NK-92 treated with Interleukin-12 subunit alpha and Interleukin-12 subunit beta, amount 100 ng/mL, for 24 hours (cell line): ENCODE measurements at places on chromosomes 11 and 22.

DNA sequence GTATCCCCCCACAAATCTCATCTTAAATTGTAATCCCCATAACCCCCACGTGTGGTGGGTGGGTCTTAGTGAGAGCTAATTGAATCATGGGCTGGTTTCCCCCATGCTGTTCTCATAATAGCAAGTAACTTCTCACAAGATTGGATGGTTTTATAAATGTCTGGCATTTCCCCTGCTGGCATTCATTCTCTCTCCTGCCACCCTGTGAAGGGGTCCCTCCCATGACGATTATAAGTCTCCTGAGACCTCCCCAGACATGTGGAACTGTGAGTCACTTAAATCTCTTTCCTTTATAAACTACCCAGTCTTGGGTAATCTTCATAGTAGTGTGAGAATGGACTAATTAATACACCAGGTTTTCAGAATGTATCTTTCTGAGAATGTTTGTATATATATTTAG lies 1159.4 kb downstream of the FAM181B start:
- DNase-seq = no peak

GRCh38 chr11:9687711-9688477 lies 24.0 kb downstream of the SWAP70 start:
- DNase-seq = no peak

- no peak for DNase-seq
Measured at GRCh38 chr11:45580399-45580798, 85.0 kb downstream of the CHST1 start.

DNA sequence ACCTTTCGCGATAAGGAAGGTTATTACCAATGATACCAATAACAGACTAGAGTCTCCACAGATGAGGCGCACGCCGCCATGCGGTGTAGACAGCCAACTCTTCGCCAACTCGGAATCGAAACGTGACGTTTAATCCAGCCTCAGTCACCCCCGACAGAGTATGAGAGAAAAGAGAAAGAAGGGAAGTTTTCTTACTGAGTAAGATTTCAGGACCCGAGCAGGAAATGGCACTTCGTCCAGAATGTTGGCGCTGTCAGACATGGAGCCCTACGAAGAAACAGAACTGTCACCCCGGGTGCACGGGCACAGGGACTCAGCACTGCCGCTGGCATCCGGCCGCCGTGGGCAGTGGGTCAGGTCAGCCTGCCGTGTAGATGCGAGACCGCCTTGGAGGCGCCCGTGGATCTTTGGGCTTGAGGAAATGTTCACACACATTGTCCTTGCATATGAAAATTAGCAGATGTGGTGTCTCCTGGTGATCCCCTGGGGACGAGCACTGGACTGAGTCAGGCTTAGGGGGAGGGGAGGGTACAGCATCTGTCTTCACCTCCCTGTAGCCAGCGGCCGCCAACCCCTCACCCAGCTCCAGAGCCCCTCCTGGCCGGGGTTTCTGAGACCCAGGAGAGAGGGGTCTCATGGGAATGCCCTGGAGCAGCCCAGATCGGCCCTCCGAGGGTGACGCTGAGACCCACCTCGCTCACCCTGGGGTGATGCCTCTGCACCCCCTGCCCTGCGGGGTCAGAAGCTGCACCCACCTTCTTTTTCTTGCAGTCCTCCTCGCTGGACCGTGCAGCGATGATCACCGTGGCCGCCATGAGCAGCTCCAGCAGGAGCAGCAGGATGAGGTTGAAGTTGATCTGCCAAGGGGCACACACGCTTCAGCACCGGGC lies 8.3 kb downstream of the MLC1 start:
- no peak for DNase-seq

- no peak for DNase-seq
Measured at GRCh38 chr11:122724520-122724919, 69.0 kb downstream of the UBASH3B start.

DNA sequence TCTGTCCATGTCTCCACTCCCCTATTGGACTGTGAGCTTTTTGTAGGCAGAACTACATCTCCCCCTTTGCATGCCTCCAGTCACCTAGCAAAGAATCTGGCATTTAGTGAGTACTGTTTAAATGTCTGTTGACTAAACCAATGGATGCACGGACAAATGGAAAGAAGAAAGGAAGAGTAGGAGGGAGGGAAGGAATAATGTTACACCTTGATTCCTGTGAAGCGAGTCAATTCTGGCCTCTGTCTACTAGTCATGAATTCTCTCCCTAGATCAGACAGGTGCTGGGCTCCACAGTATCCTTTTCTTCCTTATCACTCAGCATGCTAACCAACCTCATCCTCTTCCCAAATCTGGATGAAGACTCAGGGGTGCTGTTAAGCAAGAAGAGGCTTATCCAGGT lies 33.6 kb downstream of the GALNT18 start:
- DNase-seq = no peak

DNA sequence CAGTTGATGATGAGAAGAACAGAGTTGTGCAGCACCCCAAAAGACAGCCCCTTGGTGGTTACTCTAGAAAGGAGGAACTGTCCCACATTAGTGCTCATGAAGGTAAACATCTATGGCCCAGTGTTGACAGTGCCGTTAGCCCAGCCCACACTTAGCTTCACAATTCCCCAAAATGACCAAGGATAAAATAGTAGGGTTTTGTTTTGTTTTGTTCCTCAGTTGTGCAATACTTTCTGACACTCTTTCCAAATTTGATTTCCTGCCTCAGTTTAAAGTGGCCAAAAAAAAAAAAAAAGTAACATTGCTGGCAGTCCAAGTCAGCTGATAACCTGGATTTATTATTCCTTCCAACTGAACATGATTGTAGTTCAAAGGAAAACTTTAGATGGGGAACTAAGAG lies 269.4 kb downstream of the TMEM135 start:
- no peak for DNase-seq

DNA sequence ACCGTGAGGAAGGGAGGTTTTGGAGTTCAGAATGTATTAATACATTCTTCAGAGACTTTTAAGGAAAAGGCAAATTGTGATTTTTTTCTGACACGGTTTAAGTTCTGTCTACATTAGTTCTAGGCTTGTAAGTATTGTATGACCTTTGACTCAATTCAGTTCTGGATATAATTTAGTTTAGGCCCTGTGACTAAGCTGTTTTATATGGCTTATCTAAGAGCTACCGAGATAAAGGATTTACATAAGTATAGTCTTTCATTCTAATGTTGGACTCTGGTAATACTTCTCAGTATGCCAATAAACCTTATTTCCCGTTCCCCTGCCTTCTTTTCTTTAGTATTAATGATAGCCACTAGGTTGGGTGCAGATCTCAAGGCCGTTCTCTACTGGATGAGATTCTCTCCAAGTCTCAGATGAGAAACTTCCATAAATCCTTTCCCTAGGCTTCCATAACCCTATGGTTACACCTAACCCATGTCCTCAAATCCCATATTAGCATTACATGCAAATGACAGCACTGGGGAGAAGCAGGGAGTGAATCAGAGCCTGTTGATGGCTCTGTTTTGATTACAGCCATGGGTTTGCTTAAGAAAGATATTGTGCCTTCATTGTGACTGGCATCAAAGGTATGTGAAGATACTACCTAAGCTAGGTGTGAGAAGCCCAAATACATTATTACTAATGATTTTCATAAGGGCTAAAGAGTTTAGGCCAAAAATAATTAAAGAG lies 38.7 kb downstream of the BARX2 start:
- DNase-seq = no peak

DNA sequence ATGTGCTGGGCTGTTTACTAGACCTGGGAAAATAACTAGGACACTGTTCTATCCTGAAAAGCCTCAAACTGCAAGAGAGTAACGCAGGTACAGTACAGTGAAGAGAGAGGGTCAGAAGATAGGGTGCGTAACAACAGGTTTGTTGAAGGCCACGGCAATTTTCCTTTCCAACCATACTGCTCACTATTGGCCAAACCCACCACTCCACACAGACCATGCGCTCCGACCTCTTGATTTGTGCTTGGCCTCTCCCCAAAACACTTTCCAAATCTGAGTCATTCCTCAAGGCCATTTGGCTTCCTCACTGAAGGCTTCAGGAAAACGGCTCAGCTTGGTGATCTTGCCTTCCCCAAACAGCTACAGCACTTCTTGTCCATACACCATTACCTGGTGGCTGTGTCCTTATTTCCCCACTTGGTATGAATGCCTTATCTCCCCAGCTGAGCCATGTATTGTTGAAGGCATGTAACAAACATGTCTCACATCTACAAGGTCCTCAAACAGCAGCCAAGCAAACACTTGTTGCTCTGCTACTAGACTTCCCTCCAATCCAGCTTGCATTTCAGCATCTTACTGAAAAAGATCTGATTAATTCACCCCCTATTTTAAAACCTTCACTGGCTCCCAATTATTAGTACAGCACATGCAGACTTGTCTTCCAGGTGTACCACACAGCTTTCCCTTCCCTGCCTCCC lies 40.9 kb downstream of the TCF20 start:
- no peak for DNase-seq

DNA sequence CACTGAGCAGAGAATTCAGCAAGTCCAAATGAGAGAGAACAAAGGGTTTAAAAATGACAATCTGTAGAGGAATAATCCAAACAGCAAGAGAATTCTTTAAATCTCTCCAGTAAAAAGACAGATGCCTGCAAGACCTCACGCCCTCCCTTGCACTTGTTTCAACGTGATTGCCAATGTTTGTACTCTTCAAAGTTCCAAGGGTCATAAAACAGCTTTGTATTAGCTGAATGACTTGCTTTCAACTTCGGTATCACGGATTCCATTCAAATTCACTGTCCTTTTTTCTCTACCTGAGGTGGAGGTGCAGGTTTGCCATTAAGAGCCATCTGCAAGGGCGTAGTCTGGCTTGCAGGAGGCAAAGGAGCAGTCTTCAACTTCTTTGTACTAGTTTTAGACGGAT lies 41.1 kb upstream of the CHRNA10 start:
- no peak for DNase-seq

- no peak for DNase-seq
Measured at GRCh38 chr11:128349650-128350299, 237.6 kb downstream of the ETS1 start.

DNA sequence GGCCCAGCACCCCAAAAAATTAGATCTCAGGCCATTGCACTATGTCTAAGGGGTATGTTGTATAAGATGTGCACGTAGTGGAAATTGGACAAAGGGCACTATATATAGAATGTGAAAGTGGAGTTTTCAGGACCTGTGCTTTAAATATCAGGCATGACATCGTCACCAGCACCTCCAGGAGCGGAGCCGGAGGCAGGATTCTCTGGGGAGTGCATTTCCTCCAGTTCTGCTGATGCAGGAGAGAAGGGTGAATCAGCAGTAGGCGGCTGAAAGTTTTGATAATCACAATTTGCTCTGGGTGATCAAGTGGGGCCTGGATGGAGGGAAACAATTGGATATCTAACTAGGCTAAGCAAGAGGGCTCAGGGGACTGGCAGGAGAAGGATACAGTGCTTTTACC lies 69.1 kb upstream of the NTM start:
- DNase-seq = no peak

DNA sequence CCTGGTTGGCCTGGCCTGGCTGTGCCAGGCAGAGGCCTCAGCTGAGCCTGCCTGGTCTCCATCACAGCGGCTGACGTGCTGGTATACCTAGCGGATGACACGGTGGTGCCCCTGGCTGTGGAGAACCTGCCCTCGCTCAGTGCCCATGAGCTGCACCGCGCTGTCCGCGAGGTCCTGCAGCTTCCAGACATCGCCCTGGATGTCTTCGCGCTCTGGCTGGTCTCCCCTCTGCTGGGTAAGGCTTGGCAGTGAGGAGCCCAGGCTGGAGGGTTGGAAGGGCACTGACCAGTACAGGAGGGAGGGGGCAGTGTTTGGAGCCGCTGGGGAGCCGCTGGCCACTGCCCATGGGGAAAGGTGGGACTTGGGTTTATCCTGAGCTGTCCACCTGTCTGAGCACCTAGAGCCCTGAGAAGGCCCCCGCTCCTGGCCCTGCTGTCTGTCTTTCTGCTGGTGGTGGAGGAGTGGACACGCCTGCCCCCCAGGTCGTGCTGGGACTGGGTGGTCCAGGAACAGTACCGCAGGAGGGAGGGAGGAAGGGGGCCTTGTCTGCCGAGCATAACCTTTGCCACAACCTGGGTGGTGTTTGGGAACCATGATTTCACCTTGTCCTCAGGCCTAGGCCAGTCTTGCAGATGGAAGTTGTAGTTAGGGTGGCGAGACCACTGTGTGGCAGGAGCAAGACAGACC lies 3.0 kb downstream of the FRMD8 start:
- no peak for DNase-seq

- no peak for DNase-seq
Measured at GRCh38 chr11:17948296-17948695, 64.6 kb downstream of the SERGEF start.

DNA sequence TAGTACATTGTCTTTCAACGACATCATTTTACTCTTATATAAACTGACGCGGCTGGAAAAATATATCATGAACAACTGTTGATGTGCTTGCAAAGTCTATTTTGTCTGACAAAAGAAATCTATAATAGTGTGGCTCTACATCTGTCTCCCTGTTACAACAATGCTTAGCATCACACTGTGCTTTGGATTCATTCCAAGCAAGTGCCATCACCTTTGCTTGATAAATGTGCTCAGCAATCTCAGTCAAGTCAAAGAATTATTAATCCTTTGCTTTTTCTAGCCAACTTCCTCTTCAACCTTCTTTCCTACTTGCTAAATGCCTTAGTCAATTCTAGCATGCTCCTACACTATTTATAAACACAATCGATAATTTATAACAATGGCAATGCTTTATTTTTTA lies 140.5 kb downstream of the FCHSD2 start:
- DNase-seq = no peak

DNA sequence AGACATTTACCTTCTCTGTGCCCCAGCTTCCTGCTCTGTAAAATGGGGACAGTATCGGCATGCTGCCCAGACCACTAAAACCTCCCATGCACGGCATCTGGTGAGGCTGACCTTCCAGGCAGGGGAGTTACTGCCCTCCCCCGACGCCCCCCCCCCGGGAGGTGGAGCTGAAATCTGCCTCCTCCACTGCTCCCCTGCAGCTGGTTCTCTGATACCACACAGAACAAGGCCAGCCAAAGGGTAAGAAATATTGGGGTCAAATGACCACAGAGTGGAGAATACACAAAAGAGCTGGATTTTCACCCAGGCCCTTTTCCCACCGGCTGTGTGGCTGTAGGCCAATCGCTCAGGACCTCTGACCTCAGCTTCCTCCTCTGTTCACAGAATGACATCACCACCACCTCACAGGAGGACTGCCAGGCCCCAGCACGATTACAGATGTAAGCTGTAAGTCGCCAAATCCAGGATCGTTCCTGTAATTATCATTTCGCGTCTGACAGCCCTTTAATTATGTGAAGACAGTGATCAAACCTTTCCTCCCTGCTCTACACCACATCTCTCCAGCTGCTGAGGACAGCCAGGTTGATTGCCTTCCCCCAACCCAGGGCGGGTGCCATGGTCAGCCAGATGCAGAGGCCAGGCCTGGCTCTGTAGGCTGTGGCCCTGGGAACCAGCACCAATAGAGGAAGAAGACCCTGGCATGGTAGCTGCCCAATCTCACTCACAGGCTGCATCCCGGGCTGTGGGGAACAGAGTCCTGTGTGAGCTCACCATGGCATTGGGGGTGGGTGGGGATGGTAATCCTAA lies 35.7 kb upstream of the KLHL35 start:
- no peak for DNase-seq
